NCI-H1048 (cell line): ENCODE measurements at places on chromosomes 5 and 9.

- no peak for DNase-seq
Observed at GRCh38 chr5:96761618-96762017, 46.1 kb downstream of the ERAP1 start.

GRCh38 chr5:78779262-78779661 lies 130.7 kb upstream of the LHFPL2 start:
- DNase-seq = no peak

DNA sequence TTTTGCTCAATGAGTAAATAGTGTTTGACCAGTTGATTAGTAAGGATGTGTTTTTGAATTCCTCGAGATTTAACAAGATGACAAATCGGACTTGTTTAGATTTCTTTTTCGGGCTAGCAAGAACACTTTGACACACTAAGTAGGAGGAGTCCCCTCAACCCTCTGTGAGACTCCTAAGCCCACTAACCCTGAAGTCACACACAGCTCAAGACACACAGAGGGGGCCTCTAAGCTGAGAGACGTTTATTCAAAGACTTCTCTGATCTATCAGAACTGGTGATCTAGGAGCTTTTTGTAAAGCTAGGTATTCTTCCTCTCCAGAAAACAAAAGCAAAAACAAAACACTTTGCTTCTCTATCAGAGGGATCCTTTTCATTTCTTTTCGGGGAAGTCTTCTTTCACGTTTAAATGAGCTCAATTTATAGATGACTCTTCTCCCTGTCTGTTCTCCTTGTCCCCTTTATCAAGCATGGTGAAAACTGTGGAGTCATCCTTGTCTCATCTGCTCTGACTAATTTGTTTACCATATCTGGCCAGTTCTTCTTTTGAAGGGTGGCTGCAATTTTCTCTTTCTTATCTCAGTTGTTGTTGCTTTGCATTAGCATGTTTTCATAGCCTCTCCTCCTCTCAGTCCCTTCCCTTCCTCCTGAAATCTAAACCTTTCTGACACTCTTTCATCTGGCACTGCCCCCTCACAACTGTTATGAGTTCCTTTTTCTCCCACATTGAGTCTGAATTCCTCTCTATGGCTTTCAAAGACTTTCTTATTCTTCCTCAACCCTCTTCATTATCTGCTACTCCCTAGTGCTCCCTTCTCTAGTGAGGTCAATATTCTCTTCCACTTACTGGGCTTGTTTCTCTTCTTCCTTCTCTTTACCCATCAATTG lies 68.5 kb upstream of the RAI14 start:
- no peak for DNase-seq

DNA sequence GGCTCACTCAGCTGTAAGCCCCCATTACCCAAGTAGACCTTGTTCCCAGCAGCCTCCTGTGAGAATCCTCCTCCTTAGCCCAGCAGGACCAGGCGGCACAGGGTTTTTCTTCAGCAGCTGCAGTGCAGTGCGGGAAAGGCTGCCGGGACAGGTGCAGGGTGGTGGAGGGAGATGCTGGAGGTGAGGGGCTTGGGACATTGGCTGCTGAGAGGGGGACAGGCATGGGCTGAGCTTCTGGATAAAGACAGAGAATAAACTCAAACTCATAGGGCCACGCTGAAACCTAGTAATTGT lies 174.7 kb downstream of the CACNA1B start:
- DNase-seq = no peak

- DNase-seq = no peak
Observed at GRCh38 chr9:108259917-108260675, 595.7 kb downstream of the ACTL7B start.

DNA sequence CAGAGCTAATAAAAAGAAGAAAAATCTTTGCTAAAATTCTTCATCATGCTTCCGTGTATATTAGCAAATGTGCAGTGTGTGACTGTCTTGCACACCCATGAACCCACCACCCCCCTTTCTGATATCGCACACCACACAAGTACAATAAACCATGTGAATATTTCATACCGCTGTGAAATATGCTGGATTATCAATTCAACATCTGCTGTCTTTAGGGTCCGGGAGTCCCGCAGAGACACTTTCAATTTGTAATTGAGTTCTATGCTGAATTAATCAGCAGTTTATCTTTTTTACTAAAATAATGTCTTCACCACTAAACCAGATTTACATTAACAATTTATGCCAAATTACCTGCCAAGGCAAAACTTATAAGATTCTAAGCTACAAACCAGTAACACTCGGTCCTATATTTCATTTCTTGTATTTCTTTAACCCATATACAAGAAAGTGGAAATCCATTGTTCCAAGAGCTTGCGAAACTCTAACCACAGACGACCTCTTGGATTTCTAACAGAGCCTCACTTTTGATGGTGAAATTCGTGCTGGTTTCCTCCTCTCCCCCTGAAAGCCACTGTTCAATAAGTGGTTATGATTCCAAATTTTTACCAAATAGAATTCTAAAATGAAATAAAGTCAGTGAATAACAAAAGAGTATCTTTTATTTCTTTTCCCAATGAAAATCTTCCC lies 44.2 kb downstream of the PSMB7 start:
- no peak for DNase-seq

- DNase-seq = no peak
Observed at GRCh38 chr9:89664896-89665329, 60.1 kb downstream of the GADD45G start.

DNA sequence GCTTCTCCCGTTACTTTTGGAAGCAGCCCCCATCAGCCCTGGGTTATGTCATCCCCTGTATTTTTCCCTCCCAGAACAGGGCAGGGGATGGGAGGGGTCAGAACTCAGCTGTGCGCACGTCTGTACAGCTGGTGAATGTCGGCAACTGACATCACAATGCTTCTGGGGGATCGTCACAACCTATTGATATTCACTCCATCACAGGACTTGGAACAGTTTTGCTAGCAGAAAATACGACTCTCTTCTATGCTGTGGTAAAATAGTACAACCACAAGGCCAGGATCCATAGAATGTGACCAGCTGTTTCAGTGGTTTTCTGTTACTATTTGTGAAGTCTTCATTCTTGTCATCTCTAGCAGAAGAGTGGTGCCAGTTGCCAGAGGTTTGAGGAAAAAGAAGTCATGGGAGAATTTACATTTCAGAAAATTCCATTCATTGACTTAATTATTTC lies 77.1 kb upstream of the KLF4 start:
- DNase-seq = no peak

DNA sequence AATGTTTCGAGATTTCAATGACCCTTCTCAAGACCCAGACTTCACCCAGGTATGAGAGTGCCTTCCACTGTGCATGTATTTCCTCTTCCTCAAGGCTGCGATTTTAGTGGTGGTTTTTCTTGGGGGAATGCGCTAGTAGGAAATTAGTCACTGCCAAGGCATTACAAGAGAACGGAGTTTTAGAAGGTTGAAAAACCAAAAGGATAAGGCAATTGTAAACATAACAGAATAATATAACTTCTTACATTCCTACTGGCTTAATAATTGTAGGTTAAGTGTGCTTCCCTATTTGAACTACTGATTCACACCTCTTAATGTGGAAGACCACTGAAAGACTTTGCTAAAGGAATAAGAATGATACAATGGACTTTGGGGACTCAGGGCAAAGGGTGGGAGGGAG lies 38.9 kb downstream of the ACO1 start:
- no peak for DNase-seq

DNA sequence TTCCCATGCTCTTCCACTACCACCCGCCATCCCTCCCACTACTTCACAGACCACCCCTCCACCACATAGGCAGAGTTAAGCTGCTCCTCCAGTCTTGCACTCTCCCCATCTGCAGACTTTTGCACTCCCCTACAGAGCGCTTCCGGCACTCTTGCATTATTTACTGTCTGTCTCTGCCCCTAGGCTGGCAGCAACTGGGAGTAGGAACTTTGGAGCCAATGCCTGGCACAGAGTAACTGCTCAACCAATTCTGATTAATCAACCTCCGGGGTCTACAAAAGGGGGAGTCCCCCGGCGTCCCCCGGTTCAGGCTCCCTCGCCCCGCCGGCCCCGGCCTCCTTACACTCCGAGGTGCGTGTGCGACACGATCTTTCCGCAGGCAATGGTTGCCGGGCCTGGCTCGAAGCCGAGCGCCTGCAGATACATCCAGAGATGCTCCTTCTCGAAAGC lies 498 bp downstream of the HAUS6 start:
- no peak for DNase-seq

- DNase-seq = no peak
Observed at GRCh38 chr5:143116814-143117213, 286.7 kb downstream of the NR3C1 start.

- no peak for DNase-seq
Observed at GRCh38 chr5:12566441-12566840, 662.2 kb upstream of the CTNND2 start.

DNA sequence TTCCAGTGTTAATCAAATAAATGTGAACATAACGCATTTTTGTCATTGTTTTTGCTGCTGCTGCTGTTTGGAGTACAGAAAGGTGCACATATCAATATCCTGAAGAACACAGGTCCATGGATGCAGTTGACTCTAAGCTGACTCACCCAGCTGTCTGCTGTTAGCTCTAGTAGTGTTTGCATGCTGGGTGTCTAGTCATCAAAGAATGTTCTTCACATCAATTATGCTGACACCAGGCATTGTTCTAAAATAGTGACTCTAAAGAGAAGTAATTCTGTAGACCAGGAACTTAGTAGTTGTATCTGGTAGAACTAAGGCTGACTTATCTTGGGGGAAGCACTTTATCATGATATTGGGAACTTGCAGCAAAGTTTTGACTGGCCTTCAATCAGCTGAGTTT lies 55.7 kb upstream of the DPYSL3 start:
- DNase-seq = no peak

GRCh38 chr9:73845954-73846690 lies 651.0 kb upstream of the RORB start:
- DNase-seq = no peak

GRCh38 chr9:20178679-20179078 lies 389.8 kb upstream of the SLC24A2 start:
- DNase-seq = no peak

DNA sequence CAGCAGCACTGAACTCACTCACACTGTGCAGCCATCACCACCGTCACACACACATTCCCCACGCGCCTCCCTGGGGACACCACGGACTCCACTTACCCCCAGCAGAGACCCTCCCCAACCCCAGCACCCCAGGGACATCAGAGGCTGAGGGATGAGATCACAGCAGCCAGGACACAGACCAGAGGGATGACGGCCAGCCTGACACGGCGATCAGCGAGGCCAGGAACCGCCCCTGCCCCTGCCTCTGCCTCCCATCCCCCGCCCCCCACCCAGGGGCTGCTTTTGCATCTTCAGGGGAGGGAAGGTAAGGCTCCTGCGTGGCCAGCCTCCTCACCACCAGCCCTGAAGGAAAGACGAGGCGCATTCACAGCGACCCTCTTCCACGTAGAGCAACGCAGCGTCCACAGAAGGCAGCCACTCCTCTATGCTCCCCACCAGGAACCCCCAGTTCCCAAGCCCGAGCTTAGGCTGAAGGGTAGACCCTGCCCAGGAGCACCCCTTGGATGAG lies 104.5 kb downstream of the VAV2 start:
- no peak for DNase-seq

DNA sequence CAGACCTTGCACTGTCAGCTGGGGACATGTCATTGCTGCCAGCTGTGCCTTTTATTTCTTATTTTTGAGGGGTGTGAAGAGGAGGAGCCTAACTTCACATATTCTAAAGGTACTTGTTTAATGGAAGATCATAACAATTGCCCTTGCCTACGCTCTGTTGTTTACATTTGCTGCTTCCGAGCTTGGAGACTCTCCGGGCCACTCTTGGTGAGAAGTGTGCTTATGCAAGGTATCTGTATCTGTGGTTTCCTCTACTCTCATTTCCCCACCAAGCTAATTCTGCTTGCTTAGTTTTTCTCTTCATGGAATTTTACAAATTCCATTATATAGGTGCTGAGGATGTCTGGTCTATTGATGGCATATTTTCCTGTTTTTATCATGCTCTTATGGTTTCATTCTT lies 105.3 kb downstream of the RASGRF2 start:
- no peak for DNase-seq

DNA sequence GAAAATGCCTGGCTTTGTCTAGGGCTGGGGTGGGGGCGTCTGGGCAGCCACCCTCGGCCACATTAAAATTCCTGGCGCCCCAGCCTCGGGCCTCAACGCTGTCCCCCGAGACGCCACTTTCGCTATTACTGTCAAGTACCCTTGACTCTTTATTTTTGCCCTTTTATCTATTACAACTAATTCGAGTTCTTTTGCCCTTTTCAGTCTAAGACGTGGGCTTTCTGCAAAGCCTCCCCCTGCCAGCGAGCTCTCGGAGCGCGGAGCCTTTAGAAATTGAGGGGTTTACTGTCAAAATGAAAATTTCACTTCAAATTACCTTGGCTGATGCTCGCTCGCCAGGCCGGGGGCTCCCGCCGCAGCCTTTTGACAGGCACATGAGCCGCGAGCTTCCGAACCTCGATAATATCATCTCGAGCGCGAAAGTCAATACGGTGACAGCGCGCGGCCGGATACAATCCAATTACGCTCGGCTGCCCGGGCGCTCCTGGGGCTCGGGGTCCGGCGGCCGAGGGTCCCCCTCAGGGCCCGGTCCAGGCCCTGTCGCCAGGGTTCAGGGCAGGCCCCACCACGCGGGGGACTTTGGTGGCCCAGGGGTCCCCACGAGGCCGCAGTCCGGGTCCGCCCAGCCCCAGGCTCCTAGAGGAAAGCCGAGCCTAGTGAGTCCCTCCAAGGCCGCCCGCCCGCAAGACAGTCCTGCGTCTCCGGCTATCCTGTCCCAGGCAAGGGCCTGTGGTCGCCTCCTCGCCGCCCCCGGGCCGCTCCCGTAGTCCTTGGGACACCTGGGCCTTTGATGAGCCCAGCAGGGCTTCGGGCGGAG lies 6.7 kb downstream of the IRX4 start:
- no peak for DNase-seq

- no peak for DNase-seq
Observed at GRCh38 chr9:14779566-14780022, 57.1 kb upstream of the CER1 start.

DNA sequence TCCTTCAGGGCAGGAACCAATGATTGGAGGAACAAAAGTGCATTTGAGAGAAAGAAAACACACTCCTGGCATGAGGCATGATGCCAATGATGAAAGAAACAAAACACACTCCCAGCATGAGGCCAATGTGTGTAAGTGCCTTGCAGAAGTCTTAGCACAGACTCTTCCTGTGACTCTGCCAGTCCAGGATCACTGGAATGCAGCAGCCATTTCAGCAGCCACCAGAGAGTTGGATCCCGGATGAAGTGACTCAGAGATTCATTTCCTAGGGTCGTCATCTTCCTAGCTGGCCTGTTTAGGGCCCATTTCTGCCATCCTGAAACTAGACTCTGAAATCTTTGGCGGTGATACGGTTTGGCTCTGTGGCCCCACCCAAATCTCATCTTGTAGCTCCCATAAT lies 212.5 kb downstream of the CFAP90 start:
- DNase-seq = no peak

DNA sequence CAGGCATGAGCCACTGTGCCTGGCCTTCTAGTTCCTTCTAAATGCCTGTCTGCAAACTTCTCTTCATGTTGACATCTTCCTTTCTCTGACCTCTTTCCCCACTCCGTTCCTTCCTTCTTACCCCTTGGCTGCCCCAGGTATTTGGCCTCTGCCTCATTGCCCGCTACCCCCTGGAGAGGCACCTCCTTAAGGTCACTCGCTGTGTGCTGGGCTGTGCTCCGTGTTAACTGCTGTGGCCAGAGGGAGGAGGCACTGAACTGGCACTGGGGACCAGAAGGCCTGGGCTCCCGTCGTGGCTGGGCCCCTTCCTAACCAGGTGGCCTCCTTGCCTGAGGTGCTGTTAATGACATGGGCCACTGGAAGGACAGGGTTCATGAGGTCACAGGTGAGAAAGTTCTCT lies 39.4 kb downstream of the LAMC3 start:
- DNase-seq = no peak
